ENCODE measurements at places on chromosomes 7 and 10.

DNA sequence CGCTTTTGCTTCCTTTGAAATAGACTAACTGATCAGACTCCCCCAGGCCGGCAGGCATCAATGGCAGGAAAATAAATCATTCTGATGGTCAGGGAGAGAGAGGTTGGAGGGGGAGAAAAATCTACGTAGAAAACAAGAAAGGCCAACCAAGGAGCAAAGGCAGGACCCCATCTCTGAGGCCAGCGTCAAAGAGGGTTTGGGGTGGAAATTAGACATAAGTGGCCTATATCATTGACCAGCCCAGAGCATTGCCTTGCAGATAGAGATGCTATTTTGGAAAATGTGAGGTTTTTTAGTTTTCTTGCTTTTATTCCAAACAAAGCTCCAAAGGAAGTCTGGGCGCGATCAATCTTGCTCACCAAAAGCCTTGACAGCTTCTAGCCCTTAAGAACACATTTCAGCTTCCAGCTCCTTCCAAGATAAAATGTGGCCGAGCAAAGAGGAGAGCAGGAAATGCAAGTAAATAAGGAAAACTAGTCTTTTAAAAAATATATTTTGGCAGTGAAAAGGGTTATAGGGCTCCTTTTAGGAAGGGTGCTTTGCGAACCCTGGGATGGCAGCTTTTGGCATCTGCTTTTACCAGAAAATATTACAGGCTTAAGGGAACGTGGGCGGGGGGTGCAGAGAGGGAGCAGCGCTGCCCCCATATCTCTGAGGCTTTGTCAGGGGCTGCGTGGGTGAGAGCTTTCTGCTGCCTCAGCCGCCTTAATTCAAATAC, 2.0 kb upstream of the HOXA2 start:
- H3K27ac ChIP-seq: no peak overlapping the region
- H3K4me1 ChIP-seq: peaks cover 7% of the 10 kb centered on the region
- H3K4me3 ChIP-seq: no peak overlapping the region

DNA sequence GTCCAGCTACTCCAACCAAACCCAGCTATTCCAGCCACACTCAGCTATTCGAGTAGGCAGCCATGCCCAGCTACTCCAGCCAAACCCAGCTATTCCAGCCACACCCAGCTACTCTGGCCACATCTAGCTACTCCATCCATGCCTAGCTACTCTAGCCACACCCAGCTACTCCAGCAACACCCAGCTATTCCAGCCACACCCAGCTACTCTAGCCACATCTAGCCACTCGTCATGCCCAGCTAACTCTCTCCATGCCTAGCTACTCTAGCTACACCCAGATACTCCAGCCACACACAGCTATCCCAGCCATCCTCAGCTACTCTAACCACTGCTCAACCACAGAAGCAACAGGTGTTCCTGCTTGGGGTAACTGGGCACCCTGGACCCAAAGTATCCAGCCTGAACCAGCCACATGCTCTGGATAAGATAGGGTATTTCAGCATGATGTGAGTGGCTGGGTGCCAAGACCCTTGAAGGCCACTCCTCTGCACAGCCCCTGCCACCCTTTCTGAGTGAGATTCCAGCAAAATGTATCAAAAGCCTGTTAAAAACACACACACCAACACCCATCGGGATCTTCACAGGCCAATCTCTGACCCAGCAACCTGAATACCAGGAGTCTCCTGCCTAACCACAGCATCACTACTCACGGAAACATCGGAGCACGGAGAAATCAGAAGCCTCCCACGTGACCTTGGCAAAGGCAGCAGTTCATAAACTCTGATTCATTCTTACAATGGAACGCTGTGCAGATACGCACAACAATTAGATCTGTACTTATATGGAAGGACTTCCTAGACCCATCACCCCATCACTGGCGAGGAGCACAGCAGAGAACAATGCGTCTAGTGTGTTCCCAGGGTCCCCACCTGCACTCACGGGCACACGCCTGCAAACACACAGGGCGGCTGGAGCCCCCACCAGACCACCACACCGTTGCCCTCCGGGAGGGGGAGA, 51.8 kb upstream of the DNAAF5 start:
- peaks cover 40% of the 10 kb centered on the region for H3K36me3 ChIP-seq
- no peaks in the 10 kb centered on the region for H3K27me3 ChIP-seq
- no peak for DNase-seq
- no peaks in the 10 kb centered on the region for H3K4me1 ChIP-seq

DNA sequence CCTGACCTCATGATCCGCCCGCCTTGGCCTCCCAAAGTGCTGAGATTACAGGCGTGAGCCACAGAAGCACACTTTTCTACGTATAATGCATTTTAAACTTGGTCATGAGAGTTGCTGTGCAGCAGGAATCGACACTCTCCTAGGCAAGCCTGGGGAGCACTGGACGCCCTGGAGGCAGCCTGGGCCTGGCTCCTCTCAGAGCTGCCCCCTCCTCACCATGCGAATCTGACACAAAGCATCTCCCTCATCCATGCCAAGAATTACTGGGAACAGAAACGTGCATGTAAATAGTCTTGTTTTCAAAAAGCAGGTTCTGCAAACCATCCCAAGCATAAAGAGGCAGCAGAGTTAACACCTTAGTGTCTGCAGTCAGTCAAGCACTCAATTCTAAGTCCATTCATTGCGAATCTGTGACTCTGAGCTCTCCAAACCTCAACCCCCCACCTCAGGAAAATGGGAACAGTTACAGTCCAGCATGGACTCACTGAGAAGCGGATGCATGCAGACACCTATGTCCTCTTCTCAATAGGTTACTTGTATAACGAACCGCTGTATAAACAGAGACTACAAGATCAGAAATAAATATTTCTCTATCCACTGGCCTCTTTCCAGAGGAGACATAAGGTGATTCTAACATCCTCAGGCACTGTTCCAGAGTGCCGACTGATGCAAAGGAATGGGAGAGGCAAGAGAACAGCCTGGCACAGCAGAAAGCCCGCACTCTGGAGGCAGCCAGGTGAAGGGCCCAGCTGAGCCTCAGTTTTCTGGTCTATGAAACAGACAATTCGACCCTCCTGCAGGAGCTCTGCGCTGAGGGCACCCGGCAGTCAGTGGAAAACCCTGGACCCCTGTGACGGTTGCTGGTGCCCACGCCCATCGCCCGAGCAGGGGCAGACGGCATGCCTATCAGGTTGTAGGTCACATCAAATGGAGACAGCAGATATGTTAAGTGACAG, 68.9 kb downstream of the MAD1L1 start:
- no peak overlapping the region for H3K4me3 ChIP-seq
- H3K4me1 ChIP-seq: no peaks in the 10 kb centered on the region
- no peak for DNase-seq
- no peaks in the 10 kb centered on the region for H3K27me3 ChIP-seq
- peaks cover 3% of the 10 kb centered on the region for H3K36me3 ChIP-seq

DNA sequence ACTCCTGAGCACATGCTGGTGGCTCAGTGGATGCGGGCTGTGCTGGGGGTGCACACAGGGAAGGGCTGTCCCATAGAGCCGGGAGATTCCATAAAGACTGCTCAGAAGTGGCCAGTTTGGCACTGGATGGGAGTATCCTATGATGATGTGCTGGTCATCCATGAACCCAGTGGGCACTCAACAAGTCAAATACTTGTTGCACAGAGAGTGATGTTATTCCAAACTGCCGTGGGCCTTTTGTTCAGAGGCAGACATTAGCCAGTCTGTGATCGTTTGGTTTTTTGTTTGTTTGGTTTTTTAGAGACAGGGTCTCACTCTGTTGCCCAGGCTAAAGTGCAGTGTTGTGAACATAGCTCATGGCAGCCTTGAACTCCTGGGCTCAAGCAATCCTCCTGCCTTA, 30.9 kb upstream of the SAMD8 start:
- DNase-seq: no peak
- H3K4me1 ChIP-seq: no peaks in the 10 kb centered on the region
- H3K27ac ChIP-seq: no peak overlapping the region

- no peak for DNase-seq
- no peak overlapping the region for H3K27ac ChIP-seq
- no peaks in the 10 kb centered on the region for H3K4me1 ChIP-seq
Measured at GRCh38 chr10:2992401-2993198, 74.7 kb upstream of the PFKP start.

GRCh38 chr7:27822245-27822644, 82.3 kb downstream of the TAX1BP1 start:
- no peaks in the 10 kb centered on the region for H3K27me3 ChIP-seq
- H3K4me1 ChIP-seq: peaks cover 4% of the 10 kb centered on the region
- no peak for DNase-seq
- H3K36me3 ChIP-seq: peaks cover 3% of the 10 kb centered on the region
- H3K4me3 ChIP-seq: no peak overlapping the region
- no peak overlapping the region for H3K27ac ChIP-seq

DNA sequence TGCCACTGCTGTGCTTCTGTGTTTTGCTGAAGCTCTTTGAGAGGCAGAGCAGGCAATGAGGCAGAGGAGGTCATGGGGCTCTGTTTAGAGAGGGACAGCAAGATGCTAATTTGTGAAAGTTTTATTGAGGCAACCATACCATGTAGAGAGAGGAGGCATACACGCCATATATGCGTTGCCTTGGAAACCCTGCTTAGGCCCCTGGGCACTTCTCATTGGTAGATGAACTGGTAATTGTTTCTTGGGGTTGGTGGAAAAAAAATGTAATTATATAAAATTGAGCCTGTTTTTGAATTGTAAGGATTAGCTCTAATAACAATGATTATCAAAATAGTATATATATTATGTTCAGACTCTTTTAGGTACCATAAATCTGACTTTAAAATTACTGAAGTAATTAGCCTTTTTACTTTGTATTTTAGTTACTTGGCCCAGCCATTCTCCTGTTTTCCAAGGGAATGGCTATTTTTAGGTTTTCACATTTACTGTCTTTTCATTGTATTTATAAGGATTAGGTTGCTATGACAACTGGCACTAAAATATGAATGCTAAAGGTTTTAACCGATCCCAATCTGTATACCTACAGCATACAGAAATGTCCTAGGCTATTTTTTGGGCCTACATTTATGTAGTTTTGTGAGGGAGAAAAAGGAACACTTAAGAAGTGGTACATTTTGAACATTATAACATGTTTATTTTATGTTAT, 52.4 kb downstream of the BZW2 start:
- H3K36me3 ChIP-seq: peaks cover 49% of the 10 kb centered on the region
- H3K4me1 ChIP-seq: peaks cover 4% of the 10 kb centered on the region
- no peak for DNase-seq
- H3K27me3 ChIP-seq: no peaks in the 10 kb centered on the region

DNA sequence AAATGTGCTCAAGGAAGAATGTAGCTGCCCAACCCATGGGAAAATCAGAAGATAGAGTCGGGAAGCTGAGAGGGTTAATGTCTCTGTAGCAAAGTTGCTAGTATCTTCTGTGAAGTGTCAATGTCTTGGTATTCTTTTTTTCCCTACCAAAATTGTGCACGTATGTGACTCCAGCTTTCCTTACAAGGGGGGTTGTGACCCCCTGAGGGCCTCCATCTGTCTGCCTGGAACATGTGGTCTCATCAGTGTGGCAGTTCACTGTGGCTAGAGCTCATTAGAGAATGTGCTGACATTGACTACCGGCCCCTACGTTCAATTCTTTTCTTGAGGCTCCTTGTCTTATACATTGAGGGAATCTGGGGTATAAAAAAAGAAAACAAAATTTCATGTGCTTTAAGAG, 725.2 kb upstream of the CELF2 start:
- no peaks in the 10 kb centered on the region for H3K36me3 ChIP-seq
- no peaks in the 10 kb centered on the region for H3K4me1 ChIP-seq
- H3K4me3 ChIP-seq: no peak overlapping the region
- no peaks in the 10 kb centered on the region for H3K27me3 ChIP-seq

- peaks cover 62% of the 10 kb centered on the region for H3K4me1 ChIP-seq
- peaks cover 17% of the 10 kb centered on the region for H3K36me3 ChIP-seq
- H3K4me3 ChIP-seq: no peak overlapping the region
- peak overlapping the region; percentile 57 for H3K27ac ChIP-seq
- peak; percentile 44 for DNase-seq
Measured at GRCh38 chr7:5677538-5678294, 103.7 kb downstream of the RNF216 start.

DNA sequence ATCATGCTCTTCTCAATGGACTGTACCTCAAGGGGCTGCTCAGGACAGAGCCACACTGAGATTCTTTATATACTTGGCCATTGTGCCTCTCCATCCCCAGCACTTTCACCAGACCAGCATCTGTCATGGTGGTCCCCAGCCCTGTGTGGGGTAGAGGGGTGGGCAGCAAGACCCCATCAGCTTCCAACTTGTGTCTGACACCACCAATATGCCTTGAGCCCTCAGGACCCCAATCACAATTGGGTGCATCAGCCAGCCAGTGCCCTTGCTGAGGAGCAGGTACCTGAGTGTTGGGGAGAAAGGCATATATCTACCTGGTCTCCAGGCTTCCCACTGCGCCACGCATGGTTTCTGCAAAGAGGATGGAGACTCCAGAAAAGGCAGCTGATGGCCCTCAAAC, 56.3 kb downstream of the GRID1 start:
- H3K4me1 ChIP-seq: no peaks in the 10 kb centered on the region
- no peak overlapping the region for H3K4me3 ChIP-seq
- DNase-seq: no peak

GRCh38 chr10:75186310-75186709, 24.3 kb upstream of the VDAC2 start:
- H3K36me3 ChIP-seq: peaks cover 3% of the 10 kb centered on the region
- peaks cover 10% of the 10 kb centered on the region for H3K4me1 ChIP-seq
- no peak overlapping the region for H3K4me3 ChIP-seq

DNA sequence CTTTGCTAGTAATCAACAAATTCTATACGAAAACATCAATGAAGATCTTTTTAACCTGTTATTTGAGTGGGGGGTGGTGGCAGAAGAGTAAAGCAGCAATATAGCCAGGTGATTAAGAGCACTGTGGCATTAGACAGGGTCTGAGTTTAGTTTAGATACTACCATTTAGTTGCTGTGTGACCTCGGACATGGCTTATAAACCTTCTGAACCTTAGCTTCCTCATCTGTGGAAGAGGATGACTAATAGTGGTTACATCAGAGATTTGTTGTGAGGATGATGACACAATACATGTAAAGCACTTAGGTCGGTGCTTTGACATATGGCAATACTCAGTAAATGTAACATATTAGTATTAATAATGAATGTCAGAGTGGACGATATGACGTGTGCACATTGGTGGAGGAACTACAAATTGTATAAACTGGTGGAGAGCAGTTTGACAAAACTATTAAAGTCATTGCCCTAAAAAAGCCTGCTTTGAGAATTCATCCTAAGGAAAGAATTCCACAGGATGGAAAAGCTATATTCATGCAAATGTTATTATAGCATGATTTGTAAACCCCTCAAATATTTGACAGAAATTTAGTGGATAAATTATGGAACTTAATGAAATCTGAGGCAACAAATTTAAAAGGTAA, 24.3 kb downstream of the SPAG6 start:
- H3K36me3 ChIP-seq: peaks cover 3% of the 10 kb centered on the region
- H3K27ac ChIP-seq: no peak overlapping the region
- peaks cover 33% of the 10 kb centered on the region for H3K4me1 ChIP-seq
- no peak overlapping the region for H3K4me3 ChIP-seq
- DNase-seq: no peak
- peaks cover 8% of the 10 kb centered on the region for H3K27me3 ChIP-seq

- H3K4me1 ChIP-seq: peaks cover 15% of the 10 kb centered on the region
- DNase-seq: no peak
- H3K36me3 ChIP-seq: peaks cover 2% of the 10 kb centered on the region
- no peak overlapping the region for H3K27ac ChIP-seq
- peak overlapping the region; percentile 65 for H3K4me3 ChIP-seq
- peaks cover 88% of the 10 kb centered on the region for H3K27me3 ChIP-seq
Measured at GRCh38 chr10:14173706-14174594, 156.8 kb downstream of the FRMD4A start.

- H3K27ac ChIP-seq: no peak overlapping the region
- peaks cover 31% of the 10 kb centered on the region for H3K27me3 ChIP-seq
- no peak overlapping the region for H3K4me3 ChIP-seq
- H3K4me1 ChIP-seq: peaks cover 11% of the 10 kb centered on the region
- DNase-seq: no peak
- H3K36me3 ChIP-seq: no peaks in the 10 kb centered on the region
Measured at GRCh38 chr7:55073051-55073511, 54.3 kb downstream of the EGFR start.
